CD4-positive, CD25-positive, alpha-beta regulatory T cell (primary cell): ENCODE measurements at places on chromosomes 7 and 10. TPM values are rescaled to one million over a fixed set of nuclear protein-coding genes. Genes with fewer than 3 reads are reported as not detected.

BICC1 gene
- total RNA-seq, result 0.20 TPM

DNA sequence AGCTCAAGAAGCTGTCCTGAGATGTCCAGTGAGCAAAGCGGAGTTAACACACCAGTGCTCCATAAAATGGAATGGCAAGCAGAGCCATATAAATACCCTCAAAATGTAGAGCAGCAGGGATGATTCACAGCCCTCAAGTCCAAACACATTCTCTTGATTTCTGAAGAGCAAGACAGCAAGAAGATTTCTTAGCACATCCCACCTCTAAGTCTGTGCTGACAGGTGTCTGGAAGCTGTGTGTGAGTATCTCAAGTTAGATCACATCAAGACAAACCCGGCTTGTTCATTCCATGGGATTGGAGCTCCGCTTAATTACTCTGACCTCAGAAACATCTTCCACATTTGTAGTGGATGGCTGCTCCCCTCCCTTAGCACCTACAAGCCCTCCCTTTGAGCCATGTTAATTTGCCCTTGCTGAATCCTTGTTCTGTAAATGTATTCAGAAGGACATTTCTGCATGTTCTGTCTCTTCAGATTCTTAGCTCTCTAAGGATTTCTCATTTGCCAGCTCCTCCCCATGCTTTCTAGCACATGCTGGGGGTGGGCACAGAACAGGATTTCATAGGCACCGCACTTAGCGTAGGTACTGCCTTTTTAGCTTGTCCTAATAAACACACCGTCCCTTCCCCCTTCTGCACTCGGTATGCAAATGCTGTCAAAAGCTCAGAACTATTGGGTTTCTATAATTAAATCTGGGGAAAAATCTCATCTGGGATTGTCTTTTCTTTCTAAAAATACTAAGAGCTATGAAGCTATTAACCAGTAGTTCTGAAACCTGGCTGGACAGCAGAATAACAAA, 112.7 kb downstream of the CPXM2 start:
- DNase-seq, result no peak

DNA sequence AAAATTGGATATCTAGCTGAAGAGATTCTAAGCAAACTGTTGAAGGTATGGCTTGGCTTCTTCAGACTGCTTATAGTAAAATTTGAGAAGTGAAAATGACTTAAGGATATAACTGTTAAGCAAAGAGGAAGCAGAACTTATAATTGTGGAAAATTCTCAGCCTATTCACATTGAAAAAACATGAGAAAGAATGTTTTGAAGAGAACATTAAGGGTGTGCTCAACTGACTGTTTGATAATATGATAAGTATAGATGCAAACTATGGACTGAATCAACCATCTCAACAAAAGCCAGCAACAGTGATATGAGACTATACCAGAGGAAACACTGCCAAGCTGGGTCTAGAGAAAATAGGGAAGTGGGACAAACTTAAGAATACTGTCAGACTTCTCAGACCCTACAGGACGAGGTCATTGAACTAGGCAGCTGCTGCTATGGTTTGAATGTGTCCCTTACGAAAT, 133.1 kb upstream of the PPP1R3A start:
- DNase-seq, result no peak

DNA sequence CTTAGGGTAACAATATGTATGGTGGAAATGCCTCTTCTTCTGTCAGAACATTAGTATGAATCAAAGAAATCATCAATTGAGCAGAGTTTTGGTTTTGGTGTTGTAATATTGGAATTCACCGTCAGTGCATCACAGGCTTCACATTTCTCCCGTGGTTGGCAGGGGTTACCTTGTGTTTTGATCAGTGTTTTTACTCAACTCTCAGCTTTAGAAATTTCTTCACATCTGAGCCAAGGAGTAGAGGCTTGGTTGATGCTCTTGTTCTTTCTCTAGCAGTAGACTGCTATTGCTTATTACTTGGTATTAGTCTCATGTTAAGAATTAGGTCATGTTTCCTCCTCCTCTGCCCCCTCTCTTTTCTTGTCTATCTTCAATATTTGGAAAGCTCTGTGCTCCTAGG, 188.8 kb upstream of the SMIM30 start:
- no peak for DNase-seq

DNA sequence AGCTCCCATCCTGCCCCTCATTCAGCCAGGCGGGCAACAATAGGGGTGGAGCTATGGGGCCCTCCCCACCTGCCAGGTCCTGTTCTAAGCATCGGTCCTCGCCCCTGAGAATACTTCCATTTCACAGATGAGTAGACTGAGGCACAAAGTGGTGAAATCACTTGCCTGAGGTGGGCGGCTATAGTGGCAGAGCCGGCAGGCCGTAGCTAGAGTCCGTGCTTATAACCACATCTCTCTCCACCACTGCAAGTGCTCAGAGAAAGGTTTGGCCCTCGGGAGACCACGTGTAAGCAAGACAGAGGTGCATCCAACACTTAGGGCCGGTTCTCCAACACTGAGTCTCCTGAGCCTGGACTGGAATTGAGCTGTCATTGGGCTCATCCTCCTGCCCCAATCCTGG, 145.8 kb upstream of the UNC5B start:
- DNase-seq, result no peak

DNA2 gene
- 6.9 TPM for total RNA-seq

- no peak for DNase-seq
Measured at GRCh38 chr7:103922407-103922806, 67.1 kb downstream of the RELN start.

DNA sequence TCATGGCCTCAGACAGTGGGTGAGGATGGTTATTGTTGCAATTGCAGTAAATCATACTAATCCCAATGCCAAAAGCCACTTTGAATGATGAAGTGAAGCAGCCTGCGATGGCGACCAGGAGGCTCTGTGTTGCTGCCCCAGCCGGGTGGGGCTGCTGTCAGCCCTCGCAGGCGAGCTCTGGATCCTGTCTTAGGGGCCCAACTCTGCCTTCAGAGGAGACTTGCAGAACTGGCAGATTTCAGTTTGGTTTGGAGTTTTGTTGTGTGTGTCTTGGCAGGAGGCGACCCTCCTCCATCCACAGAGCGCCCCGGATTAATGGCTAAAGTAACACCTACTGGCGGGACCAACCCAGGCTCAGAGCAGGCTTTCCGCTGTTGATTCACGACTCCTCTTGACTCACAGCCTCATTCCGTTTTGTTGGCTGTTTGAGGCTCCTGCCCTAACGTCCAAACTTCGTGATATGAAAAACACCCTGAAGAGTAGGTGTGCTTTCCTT, 67.9 kb upstream of the BMPER start:
- no peak for DNase-seq

GBX1 gene
- not detected for total RNA-seq

CLRN3 gene
- total RNA-seq, result not detected

- no peak for DNase-seq
Measured at GRCh38 chr7:2192831-2193534, 39.8 kb downstream of the MAD1L1 start.

WASHC2C gene
- total RNA-seq, result 68.1 TPM

- DNase-seq, result peak; percentile 46
Measured at GRCh38 chr10:70132098-70133029, at the start of gene AIFM2. Gene AIFM2 (minus strand): TSS chr10:70132825. CDS start chr10:70124084, 8,741 bp downstream.

DNA sequence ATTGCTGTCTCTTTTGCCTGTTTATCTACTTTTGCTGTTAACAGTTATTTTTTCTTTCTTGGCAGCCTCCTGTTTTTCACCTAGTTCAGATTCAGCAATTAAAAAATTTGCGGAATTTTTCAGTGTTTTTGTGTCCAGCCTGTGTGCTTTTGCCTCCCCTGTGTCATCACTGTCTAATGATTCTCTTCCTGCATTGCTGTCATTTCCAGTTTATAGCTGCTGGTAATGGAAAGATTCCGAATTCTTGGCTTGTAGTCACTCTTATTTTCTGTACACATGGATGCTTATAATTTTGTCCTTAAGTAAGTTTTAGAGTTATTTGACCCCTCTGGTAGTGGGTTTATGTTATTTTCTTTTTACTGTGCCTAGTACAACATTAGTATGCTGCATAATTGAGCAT, 25.1 kb downstream of the GLRX3 start:
- DNase-seq, result no peak
